ENCODE measurements at places on chromosomes 7 and 10.

- no peak for DNase-seq
Observed at GRCh38 chr7:148723166-148723559, 24.5 kb downstream of the CUL1 start.

GRCh38 chr7:74015670-74016069, 12.3 kb upstream of the ELN start:
- DNase-seq: no peak

- no peak for DNase-seq
Observed at GRCh38 chr10:67722113-67722512, 26.1 kb upstream of the CTNNA3 start.

DNA sequence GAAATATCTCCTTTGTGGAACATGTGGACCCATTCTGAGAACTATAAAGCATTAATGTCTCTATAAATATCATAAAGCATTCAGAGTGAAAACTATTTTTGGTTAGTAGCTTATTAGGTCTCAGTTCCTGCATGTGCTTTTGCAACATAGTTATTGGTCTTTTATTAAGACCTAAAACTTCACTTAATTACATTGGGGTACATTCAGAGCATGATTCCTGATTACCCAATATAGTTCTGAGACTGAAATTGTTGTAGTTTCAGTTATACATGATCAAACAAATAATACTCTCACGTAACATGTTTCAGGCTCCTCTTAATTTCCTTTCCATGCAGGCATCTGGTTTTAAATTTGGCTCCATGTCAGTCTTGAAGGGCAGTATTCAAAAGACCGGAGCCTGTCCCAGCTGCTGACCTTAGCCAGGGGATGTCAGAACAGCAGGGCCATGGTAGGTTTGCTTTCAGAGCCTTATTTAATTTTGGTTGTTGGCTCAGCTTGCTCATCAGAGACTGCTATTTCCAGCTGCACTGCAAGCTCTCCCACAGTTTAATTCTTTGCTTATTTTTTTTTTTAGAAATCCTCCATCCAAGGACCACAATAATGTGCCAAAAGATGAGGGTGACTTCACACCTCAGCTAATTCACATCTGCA, 447.8 kb upstream of the FZD8 start:
- no peak for DNase-seq
